ENCODE measurements at places on chromosomes 3 and 15.

- no peak for DNase-seq
These were observed 27.0 kb downstream of the TM4SF4 start for GRCh38 chr3:149501524-149501923.

DNA sequence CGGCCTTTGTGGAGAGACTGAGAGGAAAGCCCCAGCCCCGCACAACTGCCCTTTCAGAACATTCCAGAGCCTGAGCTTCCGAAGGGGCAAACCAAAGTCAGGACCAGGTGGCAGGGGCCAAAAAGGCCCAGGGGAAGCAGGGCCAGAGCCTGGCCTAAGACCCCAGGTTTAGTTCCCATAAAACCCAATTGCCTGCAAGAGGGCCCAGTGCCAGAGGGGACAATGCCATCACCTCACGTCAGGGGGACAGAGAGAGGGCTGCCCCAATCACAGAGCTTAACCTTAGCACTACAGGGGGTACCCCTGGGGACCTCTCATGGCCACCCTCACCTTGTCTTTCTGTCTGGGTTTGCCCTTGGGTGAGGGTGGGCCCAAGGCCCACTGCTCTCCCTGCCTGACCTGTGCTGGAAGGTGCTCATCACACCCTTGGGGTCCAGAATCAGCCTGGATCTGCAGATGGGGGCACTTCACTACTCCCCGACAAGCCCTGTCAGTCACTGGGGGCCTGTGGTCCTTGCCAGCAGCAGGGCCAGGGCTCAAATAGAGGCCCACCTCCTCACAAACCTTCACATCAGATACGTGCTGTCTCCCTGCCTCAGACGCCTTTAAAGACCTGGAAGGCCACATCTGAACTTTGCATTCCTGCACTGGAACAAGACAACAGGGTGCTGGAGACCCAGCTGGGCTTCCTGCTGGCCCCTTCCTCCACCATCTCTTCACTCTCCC, 3.8 kb downstream of the CALML4 start:
- no peak for DNase-seq

- no peak for DNase-seq
These were observed 34.9 kb upstream of the ACAD9 start for GRCh38 chr3:128844502-128844901.

GRCh38 chr15:77455696-77456321, 35.1 kb downstream of the HMG20A start:
- no peak for DNase-seq
